Progenitor cell of endocrine pancreas (in vitro differentiated cells): ENCODE measurements at places on chromosomes 11 and 22. TPM values are rescaled to one million over a fixed set of nuclear protein-coding genes. Genes with fewer than 3 reads are reported as not detected.
A peak's percentile ranks its signal among the peaks of the same experiment; 100 is the strongest.

The SPI1 gene
- not detected in 2 replicates for total RNA-seq

GRCh38 chr22:37661160-37661924 is 2.8 kb downstream of the PDXP start:
- DNase-seq = no peak

DNA sequence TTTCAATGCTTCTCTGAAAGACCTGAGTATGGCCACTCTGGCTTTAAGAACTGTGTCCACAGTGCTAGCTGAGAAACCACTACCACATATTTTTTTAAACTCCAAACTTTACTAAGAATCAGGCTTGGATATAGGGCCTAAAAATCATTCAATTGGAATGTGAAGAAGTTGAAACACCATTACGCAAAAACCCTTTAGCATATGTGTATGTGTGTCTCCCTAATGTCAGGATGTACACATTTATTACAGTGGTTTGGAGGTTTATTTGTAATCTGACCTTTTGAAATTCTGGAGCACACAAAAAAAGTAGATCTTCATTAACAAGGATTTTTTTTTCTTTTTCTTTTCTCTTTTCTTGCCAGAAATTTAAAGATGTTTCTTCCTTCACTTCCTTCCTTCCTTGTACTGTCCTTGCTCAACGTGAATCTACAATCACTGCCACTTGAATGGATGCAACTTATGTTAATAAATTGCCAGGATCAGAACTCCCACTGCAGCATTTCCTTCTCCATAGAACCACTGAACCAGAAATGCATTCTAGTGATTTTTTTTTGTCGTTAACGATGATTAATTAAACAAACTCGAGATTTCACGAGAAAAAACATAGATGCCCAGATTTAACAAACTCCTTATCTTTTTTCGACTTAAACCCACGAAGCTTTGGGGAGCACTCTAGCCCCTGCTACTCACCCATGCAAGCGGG is 3.1 kb upstream of the ADM start:
- DNase-seq = no peak

The PGA5 gene
- total RNA-seq = 0.60 and 0.69 TPM in 2 replicates

GRCh38 chr11:103947546-103947919 is 88.9 kb upstream of the DDI1 start:
- no peak for DNase-seq

- DNase-seq = no peak
Measured at GRCh38 chr11:79434283-79434682, 6.5 kb downstream of the TENM4 start.

DNA sequence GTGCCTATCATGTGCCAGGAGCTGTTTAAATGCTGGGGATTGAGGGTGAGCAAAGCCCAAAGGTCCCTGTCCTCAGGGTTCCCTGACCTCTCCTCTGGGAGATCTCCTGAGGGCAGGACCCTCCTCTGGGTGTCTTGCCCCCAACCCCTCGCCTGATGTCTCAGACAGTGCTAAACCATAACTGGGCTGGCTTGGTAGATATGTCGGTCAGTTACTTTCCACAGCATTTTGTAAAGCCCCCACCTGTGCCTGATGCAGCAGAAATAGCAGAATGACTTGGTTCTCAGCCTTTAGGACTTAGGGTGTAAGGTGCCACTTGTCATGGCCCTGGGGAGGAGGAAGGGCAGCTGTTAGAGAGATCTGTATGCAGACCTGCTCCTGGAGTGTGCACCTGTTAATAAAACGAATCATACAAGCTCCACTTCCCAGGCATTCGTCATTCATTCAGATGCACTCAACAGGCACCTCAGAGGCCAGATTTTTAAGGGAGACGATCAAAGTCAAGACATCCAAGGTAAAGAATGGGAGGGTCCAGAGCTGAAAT is 88.1 kb downstream of the TP53I11 start:
- no peak for DNase-seq

- DNase-seq = no peak
Measured at GRCh38 chr11:34585304-34585734, 35.6 kb upstream of the EHF start.

DNA sequence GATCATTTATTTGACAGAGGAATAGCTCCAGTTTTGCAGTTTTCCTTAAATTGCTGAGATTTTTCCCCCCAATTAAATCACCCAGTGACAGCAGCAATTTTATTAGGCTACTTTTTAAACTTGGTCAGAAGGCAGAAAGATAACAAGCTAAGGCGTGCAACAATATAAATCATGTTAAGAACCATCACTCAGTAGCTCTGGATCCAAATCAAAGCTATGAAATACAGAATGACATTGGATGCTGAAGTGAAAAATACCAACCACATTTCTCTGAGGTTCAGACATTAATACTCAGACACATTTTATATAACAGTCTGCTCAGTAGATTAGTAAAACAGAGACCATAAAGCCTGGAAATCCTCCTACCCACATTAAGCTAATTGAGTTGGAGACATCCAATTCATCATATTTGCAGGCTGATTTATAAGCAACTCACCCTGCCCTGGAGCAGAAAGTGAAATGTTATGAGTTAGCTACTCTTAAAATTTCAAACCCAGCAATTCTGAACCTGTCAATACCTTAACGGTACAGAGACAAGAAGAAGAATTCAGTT is 1108.4 kb downstream of the DLG2 start:
- DNase-seq = no peak

The SLC25A45 gene
- total RNA-seq = 4.0 and 5.3 TPM in 2 replicates

DNA sequence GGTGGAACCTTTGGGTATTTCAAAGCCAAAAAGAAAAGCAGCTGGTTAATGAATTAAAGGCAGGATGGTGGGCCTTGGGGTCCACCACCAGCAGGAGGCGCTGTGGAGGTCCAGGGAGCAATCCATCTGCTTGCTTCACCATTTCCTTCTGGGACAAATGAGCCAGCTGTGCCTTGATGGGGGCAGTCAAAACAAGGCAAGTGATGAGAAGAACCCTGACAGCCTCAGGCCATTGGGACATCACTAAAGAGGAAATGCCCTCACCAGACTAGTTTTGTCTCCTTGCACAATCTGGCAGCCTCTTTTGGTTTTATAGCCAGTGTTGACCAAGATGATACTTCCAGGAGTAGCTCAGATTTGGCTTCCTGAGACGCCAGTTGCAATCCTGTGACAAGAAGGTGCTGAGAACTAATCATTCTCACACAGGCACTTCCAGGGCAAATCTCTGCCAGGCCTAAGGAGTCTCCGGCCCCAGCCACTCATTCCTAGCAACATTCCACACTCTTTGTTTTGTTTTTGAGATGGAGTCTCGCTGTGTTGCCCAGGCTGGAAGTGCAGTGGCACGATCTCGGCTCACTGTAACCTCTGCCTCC is 38.2 kb upstream of the WEE1 start:
- peak; percentile 25 for DNase-seq

DNA sequence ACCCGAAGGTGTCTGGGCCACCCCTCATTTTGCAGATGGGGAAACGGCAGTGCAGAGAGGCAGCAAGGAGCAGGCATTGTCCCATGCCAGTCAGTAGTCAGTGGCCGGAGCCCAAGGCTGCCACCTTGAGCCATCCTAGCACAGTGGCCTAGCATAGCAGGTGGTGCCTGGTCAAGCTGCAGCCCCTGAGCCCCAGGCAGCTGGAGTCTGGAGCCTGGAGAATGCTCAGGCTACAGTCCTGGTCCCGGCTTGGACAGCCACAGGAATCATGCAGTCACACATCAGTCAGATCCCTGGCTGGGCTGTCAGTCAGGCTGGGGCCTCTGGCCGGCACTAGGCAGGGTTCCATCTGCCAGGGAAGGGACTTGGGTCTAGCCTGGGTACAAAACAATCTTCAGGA is 18.6 kb downstream of the KCNC1 start:
- no peak for DNase-seq

The PYGM gene
- total RNA-seq = 1.4 and 1.6 TPM in 2 replicates

The LGALS12 gene
- 2.3 and 2.4 TPM in 2 replicates for total RNA-seq

GRCh38 chr11:9506489-9507276 is 45.9 kb downstream of the ZNF143 start:
- peak; percentile 62 for DNase-seq

The SHISAL1 gene
- total RNA-seq = 0.29 and 0.46 TPM in 2 replicates

DNA sequence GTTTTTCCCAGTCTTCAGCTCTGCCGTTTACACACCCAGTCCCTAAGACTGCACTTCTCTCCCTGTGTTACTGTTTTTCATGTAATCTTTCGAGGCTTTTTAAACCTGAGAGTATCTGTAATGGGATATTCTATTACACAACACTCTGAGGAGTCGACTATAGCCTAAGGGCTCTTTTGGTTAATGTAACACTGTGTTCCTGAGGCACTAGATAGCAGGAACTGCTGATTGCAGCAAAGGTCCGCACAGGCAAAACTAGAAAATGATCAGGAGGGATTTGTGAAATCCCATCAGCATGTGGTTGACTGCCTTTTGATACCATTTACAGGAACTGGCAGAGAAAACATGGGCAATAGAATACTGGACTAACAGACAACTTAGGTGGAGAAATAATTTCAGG is 512.3 kb upstream of the RAG2 start:
- DNase-seq = no peak

The TMEM225 gene
- total RNA-seq = not detected in 2 replicates

DNA sequence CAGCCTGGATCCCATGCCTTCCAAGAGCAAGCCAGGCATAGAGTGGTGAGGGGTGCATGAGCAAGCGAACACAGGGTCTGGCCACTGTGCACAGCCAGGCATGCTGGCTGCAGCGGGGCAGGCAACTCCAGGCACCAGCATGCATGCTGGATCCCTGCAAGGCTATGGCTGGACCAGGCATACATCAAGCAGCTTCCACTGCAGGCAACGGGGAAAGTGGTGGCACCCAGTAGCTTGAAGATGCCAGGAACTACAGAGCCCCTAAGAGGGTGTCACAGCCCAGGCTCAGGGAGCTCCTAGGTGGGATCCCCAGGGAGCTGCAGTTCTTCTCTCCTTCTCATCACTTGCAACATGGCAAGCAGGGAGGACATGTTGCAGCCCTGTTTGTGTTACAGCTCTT is 45.2 kb downstream of the CHST1 start:
- no peak for DNase-seq

The CD82 gene
- 9.3 and 9.4 TPM in 2 replicates for total RNA-seq

DNA sequence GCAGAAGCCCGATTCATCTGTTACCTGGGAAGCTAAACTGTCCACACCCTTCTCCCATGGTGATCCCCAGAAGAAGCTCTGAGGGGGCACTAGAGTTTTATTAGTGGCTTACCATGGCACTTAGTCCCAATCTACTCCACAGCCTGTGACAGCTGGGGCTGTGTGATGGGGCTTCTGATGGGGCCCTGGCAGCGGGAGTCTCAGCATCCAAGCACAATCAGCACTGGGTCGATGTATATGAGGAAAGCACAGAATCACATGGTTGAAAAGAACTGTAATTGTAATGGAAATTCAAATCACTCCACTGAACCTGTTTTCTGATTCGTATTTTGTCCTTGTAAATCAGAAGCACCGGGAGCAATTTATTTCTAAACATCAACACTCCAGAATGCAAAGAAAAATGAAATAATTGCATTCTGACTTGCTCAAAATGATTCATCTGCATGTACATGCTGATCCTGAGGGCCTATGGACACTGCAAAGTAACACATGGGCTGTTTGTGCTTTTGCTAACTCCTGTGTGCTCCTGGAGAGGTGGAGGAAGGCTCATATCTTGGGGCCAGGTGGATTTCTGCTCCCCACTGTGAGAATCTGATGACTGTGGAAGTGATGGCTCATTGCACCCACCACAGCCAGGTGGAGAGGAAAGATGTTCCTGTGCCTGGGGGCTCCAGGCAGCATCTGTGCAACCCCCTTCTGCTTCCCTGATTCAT is 203.0 kb downstream of the KIRREL3 start:
- DNase-seq = no peak

- DNase-seq = no peak
Measured at GRCh38 chr11:94747601-94748041, 20.5 kb upstream of the AMOTL1 start.

DNA sequence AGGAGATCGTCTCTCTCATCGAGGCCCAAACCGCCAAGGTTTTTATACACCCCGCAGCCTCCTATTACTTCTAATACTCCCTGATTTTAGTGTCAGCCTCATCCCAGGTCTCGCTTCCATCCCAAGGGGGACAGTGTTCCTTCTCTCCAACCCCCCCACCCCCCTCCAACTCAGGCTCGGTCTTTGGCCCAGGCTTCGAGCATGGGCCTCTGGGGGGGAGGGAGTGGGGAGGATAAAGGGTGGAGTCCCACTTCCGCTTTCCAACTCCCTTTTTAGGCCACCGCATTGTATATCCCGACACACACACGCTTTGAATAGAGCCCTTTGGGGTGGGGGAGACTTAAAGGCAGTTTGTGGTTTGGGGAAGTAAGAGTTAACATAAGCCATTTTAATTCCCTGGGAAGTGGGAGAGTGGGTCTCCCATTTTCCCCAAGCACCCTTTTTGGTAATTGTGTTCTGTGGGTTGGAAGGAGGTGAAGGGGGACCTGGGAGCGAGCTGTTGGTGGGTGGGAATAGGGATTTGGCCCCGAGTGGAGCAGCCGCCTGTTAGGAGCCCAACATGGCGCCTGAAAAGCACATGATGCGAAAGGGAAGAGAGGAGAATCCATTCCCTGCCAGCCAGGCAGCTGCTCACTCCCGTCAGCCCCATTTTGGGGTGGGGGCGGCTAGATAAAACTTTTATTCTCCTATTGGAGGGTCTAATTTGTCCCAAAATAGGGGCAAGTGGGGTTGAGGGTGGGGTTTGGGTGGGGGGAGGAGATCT is 844 bp downstream of the PCF11 start:
- DNase-seq = no peak

DNA sequence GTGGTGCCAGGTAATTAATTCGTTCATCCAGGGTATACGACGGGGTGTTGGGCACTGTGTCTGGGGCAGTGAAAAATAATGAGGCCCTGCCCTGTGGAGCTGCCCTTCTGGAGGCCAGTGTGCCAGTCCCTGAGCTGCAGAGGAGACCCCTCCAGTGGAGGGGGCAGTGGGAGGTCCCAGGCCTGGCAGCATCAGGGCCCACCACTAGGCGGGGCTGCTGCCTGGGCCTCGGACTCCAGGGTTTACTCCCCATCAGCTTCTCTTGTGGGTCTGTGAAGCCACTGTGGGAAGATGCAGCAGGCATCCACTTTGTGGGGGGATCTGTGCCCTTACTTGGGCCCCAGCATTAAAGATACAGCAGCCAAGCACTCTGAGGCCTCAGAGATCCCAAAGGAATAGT is 17.4 kb upstream of the TMPRSS6 start:
- DNase-seq = no peak

- no peak for DNase-seq
Measured at GRCh38 chr11:11981840-11982239, 26.6 kb downstream of the DKK3 start.

DNA sequence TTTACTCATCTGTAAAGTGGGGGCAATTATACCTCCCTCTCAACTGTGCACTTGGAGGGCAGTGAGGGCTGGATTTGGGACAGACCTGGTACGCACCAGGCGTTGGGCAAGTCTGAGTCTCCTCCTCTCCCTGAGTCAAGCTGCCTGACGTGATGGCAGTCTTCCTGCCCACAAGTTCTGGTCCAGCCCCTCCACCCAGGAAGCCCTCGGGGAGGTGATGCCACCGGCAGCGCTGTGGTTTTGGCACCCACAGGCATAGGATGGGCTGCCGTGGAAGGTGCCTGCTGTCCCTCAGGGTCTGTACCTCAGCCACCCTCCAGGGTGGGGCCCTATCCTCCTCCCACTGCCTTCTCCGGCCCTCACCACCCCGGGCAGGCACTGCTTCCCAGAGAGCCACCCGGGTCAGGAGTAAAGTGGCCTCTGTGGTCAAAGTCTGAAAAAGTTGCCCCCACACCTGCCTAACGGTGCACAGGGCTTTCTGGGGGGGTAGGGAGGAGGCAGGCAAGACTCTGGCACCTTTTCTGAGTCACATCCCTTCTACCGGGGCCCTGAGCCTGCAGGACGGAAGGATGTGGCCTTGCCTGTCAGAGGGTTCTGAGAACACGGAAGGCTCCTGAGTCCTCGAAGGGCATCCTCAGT is 6.5 kb upstream of the APOBEC3H start:
- no peak for DNase-seq

GRCh38 chr11:100923555-100923954 is 206.1 kb downstream of the PGR start:
- no peak for DNase-seq
